Naive thymus-derived CD4-positive, alpha-beta T cell (primary cell): ENCODE measurements at places on chromosomes 13 and 19. TPM values are rescaled to one million over a fixed set of nuclear protein-coding genes. Genes with fewer than 3 reads are reported as not detected.
A peak's percentile ranks its signal among the peaks of the same experiment; 100 is the strongest.

Gene CYSLTR2
- 2.3 TPM for total RNA-seq

- H3K27ac ChIP-seq: no peak overlapping the region
- H3K4me1 ChIP-seq: no peaks in the 10 kb centered on the region
- no peaks in the 10 kb centered on the region for H3K27me3 ChIP-seq
- DNase-seq: no peak
- H3K36me3 ChIP-seq: no peaks in the 10 kb centered on the region
Observed at GRCh38 chr19:54218960-54219661, 3.7 kb downstream of the LILRB3 start.

- DNase-seq: no peak
- H3K27ac ChIP-seq: peak overlapping the region; percentile 56
- H3K4me1 ChIP-seq: peaks cover 8% of the 10 kb centered on the region
- peak overlapping the region; percentile 63 for H3K4me3 ChIP-seq
Observed at GRCh38 chr13:97435323-97435722, 1.4 kb downstream of the RAP2A start.

GRCh38 chr13:78185700-78186099 lies 267.1 kb upstream of the EDNRB start:
- H3K27ac ChIP-seq: no peak overlapping the region
- DNase-seq: no peak
